OCI-M1 (cell line): ENCODE measurements at places on chromosomes 7 and 10.
A peak's percentile ranks its signal among the peaks of the same experiment; 100 is the strongest.

DNA sequence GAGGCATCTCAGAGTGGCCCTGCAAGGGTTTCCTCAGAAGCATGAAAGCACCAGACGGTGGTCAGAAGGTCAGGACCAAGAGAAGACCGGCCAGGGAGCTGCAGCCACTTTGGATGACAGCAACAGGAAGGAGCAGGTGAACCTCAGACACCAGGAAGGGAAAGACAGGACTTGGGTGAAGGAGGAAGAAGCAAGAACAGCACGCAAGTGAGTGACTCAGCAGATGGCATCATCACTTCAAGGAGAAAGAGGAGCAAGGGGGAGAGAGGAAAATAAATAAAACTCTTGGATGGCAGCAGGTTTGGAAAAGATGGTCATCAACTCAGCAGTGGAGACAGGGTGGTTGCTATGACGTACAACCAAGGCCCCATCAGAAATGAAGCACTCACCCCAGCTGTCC is 31.6 kb downstream of the NCAPG2 start:
- DNase-seq: no peak

- DNase-seq: no peak
Observed at GRCh38 chr10:33876584-33877400, 542.3 kb upstream of the NRP1 start.

GRCh38 chr7:112757337-112757736 is 32.9 kb downstream of the TMEM168 start:
- DNase-seq: no peak

DNA sequence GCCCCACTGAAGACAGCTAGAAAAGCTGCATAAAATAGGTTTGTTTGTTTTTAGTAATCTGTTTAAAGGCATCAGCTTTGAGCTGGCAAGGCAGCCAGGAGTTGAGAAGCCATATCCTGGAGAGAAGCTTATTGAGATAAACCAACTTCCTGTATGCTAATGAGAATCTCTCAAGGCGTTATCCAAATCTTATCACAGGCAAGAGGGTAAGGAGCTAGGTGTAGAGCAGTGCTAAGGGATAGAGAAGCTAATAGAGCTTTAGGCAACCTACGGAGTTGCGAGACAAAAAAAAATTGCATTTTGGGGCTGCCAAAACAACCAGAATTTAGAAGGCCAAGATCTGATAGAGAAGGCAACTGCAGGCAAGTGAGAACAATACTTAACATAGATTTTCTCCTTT is 641.6 kb downstream of the SH2D4B start:
- peak; percentile 12 for DNase-seq

- DNase-seq: peak; percentile 61
Observed at GRCh38 chr7:26398756-26399509, 107.3 kb downstream of the SNX10 start.

DNA sequence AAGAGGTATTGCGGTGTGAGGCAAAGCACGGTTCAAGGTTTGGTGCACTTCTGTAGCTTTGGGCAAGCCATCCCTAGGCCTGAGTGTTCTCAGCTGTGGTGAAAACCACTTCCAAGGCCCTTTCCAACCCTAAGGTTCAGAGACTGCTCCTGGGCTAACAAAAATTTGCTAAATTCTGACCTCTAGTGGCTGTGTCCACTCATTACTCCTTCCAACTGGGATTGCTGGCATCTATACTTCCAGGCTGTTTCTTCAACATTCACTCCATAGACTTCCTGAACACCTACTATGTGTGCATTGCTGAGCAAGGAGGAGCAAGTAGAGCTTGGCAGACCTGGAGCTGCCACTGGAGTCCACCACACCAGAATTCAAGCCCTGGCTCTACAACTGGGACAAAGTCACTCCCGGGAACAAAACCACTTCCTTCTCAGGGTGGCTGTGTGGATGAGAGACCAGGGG is 29.3 kb upstream of the SH3PXD2A start:
- DNase-seq: peak; percentile 75

- no peak for DNase-seq
Observed at GRCh38 chr10:22597138-22597537, 117.2 kb downstream of the PIP4K2A start.

- peak; percentile 19 for DNase-seq
Observed at GRCh38 chr7:152313217-152313616, 122.6 kb downstream of the KMT2C start.

GRCh38 chr10:6123532-6123931 is 34.7 kb downstream of the RBM17 start:
- DNase-seq: peak; percentile 43

GRCh38 chr10:83820033-83820432 is 319.3 kb upstream of the GHITM start:
- no peak for DNase-seq

DNA sequence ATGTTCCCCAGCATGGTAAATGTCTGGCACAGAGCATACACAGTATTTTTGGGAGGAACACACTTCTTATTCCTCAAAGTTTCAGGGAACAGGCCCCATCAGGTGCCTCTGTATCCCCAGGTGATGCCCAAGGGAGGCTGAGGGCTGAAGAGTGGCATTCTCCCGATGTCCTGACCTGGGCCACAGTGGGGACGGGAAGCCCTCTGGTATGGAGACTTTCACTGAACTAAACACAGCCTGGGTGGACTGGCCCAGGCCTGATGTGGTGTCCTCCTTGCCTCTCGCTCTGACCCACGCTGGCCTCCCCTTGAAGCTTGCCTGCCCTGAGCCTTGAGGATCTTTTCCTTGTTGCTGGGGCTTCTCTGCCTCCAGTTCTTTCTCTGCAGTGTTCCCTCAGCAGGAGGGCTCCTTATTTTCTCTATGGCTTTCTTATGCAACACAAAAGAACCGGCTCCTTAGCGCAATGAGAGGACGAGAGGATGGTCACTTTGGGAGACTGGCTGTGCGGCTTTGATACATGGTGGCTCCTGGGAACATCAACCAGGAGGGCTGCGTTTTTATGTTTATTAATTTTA is 157.5 kb upstream of the TNS3 start:
- no peak for DNase-seq

GRCh38 chr7:148116829-148117403 is 473.6 kb upstream of the C7orf33 start:
- no peak for DNase-seq

DNA sequence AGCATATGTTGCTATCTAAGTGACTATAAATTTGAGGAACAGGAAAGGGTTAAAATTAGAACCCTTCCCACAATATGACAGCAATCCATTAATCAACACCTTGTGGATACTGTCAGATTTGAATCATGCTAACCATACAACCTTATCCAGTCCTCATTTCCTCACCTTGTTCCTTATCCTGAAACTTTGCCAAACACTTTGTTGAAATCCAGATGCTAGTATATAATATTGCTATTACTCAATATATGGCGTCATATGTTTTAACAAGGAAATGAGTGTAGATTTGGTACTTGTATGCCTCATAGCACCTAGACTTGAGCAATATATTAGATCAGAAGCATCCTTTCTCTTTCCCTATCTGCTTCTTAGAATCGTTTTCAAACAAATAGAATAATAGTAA is 66.3 kb upstream of the SLC25A13 start:
- DNase-seq: no peak

DNA sequence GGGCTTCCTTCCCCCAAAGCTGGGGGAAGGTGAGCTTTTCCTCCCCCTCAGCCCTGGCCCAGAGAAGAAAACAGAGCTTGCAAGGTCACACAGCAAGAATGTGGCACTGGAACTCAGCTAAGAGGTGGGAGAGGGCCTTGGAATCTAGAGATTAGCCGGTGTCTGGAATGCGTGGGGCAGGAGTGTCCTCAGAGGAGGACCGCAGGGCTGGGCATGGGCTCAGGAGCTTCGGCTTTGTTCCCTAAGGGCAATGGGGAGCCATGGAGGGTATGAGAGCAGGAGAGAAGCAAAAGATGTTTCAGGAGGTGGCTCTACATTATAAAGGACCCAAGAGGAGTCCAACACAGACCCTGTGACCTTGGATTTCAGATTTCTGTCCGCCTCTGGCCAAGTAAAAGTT is 127.2 kb upstream of the TNRC18 start:
- no peak for DNase-seq

DNA sequence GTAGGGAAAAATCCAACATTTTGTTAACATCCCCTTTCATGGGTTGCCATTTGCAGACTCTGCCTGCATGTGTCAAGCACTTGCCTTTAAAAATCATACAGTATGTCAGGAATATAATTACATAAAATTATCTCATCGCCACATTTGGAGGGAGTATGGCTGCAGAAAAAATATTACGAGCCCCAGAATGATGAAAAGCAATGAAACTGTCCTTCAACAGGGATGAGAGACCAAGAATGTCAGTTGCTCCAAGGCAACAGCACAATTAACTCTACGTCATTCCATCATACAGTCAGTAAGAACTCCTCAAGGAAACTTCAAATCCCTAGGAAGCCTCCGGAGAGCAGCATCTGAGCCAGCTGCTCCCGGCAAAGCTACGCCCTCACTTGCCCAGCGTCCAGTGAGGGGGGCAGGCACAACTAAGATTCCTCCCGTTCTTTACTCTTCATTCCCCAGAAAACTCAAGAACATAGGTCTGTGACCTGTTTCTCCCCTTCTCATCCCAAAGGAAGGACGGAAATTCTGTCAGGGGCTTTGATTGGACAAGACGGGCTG is 132.9 kb downstream of the ANLN start:
- DNase-seq: no peak

GRCh38 chr10:126294451-126294850 is 93.8 kb downstream of the ADAM12 start:
- no peak for DNase-seq

GRCh38 chr10:112991888-112992491 is 41.9 kb downstream of the TCF7L2 start:
- DNase-seq: no peak

DNA sequence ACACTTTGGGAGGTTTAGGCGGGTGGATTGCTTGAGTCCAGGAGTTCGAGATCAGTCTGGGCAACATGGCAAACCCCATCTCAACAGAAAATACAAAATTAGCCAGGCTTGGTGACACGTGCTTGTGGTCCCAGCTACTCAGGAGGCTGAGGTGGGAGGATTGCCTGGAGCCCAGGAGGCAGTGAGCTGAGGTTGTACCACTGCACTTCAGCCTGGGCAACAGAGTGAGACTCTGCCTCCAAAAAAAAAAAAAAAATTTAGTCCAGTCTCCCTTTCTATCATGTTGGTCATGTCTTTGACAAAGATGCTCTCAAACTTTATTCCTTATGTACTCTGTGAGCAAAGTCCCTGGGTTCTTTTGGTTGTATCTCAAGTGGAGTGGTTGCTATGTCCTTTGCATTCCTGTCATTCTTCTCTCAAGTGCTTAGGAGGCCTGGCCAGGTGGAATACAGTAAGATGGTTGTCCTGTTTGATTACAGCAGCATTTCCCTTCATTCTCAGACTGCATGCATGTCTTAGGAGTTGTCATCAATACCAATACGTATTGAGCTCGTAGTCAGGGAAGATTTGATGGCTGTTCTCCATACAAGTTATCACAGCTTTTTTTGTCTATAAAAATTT is 85.7 kb downstream of the MMRN2 start:
- no peak for DNase-seq

DNA sequence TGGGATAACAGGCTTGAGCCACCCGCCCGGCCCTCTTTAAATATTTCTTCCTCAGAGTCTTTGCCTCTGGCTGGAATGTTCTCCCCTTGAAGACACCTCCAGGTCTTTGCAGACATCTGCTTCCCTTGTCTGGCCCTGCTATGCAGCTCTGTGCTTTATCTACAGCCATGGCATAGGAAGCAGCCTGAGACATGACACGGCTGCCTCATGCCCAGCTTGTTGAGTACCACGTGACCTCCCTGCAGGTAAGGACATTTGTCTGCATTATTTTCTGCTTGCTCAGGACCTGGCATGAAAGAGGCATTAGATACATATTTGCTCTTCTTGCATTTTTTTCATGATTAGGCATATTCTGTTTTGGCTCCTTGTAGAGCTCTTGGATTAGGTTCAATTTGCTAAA is 113.8 kb upstream of the KLF6 start:
- no peak for DNase-seq

DNA sequence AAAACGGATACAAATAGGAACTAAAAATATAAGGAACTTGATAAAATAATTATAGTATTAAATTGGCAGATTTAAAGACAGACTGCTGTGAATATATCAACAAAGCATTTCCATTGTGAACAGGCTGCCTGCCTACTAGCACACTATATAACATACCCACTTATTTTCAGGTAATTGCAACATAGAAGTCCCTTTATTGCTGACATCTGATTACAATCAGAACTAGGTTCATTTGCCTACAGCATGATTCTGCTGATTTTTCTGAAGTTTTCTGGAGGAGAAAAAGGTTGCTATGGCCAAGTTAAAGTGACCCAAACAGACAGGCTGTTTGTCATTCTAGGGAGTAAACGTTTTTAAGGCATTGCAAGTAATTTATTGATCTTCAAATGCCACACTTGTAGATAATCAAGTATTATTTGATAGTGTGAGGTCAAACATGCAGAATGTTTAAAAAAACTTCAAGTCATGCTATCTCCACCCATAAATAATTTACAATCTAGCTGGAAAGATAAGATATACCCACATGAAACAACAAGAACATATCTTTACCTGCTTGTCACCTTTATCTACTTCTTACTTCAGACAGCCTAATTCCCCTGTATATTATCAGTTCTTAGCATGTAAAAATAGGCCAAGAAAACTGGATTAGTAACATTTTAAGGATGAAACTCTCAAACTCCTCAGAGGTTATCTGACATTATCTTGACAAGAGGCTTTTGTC is 40.5 kb downstream of the MTPN start:
- peak; percentile 11 for DNase-seq

- DNase-seq: no peak
Observed at GRCh38 chr7:132941428-132941827, 140.5 kb downstream of the CHCHD3 start.

DNA sequence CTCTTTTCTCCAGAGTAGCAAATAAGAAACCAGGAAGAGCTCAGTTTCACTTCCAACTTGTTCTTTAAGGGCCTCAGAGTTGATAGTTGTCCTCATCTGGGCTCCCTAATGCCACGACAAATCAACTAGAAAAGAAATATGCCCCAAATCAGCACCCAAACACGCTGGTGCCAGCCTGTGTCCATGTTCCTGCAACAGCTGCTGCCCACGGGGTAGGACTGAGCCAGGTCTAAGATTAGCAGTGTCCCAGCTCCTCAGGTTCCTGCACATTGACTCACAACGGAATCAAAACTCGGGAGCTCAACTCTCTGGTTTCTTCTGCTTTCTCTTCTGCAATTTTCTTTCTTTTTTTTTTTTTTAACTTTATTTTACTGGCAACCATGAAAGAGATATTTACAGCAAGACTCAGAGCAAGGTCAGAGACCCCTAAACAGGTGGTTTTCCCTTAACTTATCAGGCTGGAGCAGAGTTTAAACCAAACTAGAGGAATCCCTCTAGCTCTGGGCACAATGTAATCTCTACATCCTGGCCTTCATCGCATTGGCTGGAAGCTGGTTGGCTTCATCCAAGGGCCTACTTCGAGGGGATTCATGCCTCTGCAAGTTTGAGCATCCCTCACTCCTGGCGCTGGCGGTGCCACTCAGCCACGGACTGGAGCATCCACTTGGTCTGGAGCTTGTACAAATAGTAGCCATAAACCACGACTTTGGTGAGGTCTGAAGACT is 126.1 kb downstream of the PFKFB3 start:
- DNase-seq: no peak

DNA sequence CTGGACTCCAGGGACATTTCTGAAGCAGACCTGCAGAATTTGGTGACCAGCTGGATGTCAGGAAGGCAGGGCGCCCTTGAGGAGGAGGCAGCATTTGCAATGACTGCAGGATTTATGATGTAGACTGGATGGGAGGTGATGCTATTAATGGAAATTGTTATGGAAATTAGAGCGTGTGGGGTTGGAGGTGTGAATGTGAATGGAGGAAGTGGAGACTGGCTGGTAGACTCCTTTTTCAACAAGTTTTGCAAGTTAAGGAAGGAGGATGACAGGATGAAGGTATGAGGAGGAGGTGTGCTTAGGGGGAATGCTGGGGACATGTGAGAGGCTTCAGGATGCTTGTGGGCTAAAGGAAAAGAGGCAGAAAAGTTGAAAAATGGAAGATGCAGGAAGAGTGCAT is 137.0 kb downstream of the TMEM178B start:
- no peak for DNase-seq
